ENCODE measurements at places on chromosomes 1 and 21.

GRCh38 chr1:226370144-226370923 is 37.6 kb downstream of the PARP1 start:
- no peak for DNase-seq

- DNase-seq: no peak
Observed at GRCh38 chr1:33334081-33334552, 13.2 kb upstream of the A3GALT2 start.

GRCh38 chr1:151568626-151569088 is 28.5 kb downstream of the TUFT1 start:
- DNase-seq: no peak

GRCh38 chr21:36889401-36889800 is 77.1 kb downstream of the HLCS start:
- peak; percentile 87 for DNase-seq

DNA sequence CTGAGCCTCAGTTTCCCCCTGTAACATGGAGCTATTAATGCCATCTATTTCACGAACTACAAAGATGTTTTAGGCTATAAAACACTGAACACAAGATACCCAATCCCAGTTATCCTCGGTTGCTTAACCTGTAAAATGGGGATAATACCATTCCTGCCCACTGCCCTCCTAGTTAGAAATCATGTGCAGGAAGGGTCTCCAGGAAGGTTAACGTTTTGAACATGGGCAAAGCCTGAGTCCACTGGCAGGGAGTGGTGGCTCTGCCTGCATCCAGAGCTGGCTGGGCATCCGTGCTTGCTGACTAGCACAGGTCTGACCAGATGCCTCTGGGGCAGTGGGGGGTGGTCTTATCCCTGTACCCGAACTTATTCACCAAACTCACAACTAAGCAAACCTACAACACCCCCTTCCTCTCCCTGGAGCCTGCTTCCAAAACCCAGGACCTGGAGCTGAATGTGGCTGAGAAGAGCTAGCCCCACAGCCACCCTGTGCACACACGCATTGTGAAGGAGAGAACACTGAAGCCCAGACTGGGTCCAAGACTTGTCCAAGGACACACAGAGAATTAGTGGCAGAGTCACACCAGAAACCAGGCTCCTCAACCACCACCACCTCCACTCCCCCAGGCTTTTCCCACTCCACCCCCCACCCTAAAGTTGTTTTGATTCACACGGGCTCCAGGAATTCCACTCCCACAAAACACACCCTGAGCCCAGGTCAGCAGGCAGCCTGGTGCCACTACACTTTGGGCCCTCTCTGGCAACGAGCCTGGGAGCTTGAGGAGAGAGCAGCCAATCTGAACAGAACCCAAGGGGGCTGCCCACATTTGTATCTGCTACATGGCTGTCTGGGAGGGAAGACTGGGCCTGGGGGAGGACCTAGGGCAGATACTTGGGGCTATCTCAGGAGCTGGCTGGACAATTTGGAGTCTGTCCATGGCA is 1.6 kb downstream of the E2F2 start:
- no peak for DNase-seq
